Left lung (tissue), 14 donors: ENCODE measurements at places on chromosomes 7 and 10. TPM values are rescaled to one million over a fixed set of nuclear protein-coding genes. Genes with fewer than 3 reads are reported as not detected.

DNA sequence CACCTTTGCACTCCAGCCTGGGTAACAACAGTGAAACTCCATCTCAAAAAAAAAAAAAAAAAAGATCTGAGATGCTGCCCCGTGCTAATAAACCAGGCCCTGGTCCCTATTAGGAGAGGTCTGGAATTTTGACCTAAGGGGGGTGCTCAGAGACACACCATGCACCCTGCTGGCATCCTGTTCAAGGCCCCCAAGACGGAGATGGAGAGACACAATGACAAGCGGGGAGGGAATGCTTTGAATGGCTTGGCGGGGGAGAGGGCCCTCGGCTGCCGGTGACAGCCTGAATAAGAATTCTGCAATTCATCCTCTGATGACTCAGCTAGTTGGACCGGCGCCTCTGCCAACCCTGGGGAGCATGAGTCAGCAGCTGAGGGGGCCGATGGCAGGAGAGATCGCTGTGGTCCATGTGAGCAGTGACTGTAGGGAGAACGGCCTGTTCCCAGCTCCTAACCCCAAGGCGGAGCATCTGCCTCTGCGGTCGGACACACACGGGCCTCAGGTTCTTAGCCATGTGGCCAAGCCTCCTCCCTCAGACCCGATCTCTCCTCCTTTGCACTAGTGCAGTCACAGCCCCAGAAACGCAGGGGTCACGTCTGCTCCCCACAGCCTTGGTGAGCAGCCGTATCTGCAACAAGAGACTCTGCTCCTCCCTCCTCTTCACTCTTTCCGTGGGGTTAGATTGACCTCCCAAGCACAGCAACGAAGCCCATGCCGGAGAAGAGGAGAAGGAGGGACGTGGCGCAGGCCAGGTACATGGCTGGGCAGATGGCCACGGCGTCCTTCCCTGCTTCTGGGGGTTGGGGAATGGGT is 14.9 kb downstream of the TRIM56 start:
- peak; percentile 57 for DNase-seq

DNA sequence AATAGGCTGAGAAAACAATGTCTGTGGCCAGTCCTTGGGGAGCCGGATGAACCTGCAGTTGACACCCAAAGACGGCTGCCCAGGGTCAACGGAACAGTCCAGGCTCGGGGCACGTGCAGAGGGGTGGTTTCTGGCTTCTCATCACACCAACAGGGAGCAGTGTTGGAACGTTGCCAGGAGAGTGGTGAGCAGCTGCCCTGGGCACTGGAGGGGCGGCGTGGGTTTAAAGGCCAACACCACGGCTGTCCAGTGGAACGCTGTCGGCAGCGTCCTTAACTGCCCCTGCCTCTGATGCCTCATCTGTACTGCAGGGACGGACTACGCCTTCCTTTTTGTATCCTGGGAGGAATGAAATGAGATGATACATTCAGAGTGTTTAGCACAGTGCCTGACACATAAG is 19.8 kb downstream of the JCAD start:
- DNase-seq: no peak

DNA sequence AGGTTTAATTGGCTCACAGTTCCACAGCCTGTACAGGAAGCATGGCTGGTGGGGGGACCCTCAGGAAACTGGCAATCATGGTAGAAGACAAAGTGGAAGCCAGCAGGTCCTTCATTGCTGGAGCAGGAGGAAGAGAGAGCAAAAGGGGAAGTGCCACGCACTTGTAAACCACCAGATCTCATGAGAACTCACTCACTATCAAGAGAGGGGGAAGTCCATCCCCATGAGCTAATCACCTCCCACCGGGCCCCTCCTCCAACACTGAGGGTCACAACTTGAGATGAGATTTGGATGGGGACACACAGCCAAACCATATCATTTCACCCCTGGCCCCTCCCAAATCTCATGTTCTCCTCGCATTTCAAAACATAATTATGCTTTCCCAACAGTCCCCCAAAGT is 171.9 kb upstream of the CACNA2D1 start:
- no peak for DNase-seq

FRMPD2 gene
- 0.40 TPM for polyA plus RNA-seq

IGF2BP3 gene
- polyA plus RNA-seq: 63.2 TPM

PALD1 gene
- polyA plus RNA-seq: 31.0 TPM

- no peak for DNase-seq
Observed at GRCh38 chr10:132975831-132976682, 33.7 kb upstream of the CFAP46 start.
